ENCODE measurements at places on chromosomes 4 and X.

- no peak for DNase-seq
Observed at GRCh38 chr4:69224891-69225290, 10.3 kb upstream of the UGT2B11 start.

- no peak for DNase-seq
Observed at GRCh38 chr4:42123071-42123644, 29.3 kb downstream of the BEND4 start.

- no peak for DNase-seq
Observed at GRCh38 chr4:16197876-16198665, 28.2 kb downstream of the TAPT1 start.

GRCh38 chr4:6873291-6873690 lies 36.3 kb upstream of the TBC1D14 start:
- no peak for DNase-seq

Data from stimulated activated CD8-positive, alpha-beta memory T cell treated with anti-CD3 and anti-CD28 coated beads, Interleukin-4, amount 100 ng/mL, for 4 hours (primary cell).